ENCODE measurements at places on chromosomes 3 and 15. TPM values are rescaled to one million over a fixed set of nuclear protein-coding genes. Genes with fewer than 3 reads are reported as not detected.

DNA sequence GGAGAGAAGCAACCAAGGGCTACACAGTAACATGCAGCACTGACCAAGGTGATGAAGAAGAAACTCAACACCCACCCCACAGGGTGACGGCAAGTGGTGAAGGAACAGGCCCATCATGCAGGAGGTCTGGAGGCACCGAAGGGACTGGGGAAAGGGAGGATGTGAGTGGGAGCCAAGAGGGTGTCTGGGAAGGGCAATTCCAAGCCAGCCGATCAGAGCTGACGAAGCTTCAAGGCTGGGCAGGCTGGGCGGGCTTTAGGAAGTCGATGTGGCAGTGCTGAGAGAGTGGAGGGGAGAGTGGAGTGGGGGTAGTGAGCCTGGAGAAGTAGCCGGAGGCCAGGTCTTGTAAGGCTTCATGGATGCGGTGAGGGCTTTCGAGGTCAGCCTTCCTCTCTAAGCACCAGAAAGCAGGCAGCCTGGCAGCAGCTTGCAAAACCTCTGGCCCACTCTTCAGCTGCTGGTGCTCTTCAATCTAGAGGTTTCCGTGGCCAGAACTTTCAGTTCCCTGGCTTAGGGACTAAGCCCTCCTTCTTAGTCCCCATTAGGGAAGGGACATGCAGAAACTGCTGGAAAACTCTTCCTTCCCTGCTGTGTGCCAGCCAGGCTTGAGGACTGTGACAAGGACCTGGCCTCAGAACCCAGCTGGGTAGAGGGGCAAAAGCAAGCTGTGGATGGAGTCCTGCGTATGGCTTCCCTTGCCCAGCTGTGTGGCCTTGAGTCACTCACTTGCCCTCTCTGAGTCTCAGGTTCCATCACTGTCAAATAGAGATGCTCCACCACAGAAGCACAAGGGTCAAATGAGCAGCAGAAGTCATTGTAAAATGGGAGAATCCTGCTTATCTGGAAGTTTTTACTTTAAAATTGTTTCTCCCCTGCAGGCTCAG, 72.1 kb downstream of the TLE3 start:
- DNase-seq, result no peak
- no peaks in the 10 kb centered on the region for H3K36me3 ChIP-seq
- peaks cover 53% of the 10 kb centered on the region for H3K27me3 ChIP-seq
- no peak overlapping the region for H3K4me3 ChIP-seq

DNA sequence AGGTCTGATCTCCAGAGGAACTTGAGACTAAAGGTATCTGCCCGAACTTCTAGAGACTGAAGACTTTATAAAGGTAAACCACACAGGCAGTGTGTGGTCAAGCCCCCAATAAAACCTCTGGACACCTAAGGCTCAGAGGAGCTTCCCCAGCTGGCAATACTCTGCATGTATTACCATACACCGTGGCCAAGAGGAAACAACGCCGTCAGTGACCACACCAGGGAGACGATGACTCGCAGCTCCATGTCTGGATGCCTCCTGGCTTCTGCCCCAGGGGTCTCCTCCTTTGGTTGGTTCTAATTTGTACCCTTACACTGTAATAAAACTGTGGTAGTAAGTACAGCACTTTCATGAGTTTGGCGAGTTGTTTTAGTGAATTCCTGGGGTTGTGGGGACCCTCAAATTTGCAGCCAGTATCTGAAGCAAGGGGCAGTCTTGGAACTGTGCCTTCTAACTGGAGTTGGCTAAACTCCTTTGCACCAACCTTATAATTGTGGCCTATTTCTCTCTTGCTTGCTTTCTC, 32.1 kb upstream of the BCL2L10 start:
- peaks cover 11% of the 10 kb centered on the region for H3K4me1 ChIP-seq
- peak; percentile 55 for DNase-seq
- no peaks in the 10 kb centered on the region for H3K27me3 ChIP-seq
- H3K27ac ChIP-seq, result no peak overlapping the region

- H3K36me3 ChIP-seq, result no peaks in the 10 kb centered on the region
- H3K27me3 ChIP-seq, result no peaks in the 10 kb centered on the region
- no peak for DNase-seq
- H3K27ac ChIP-seq, result no peak overlapping the region
- H3K4me3 ChIP-seq, result no peak overlapping the region
- H3K4me1 ChIP-seq, result no peaks in the 10 kb centered on the region
Measured at GRCh38 chr3:24951180-24951579, 456.5 kb upstream of the THRB start.

PAK6 gene
- not detected for total RNA-seq

SLC9A9 gene
- total RNA-seq, result 2.3 TPM

NPRL2 gene
- 38.7 TPM for total RNA-seq

Measured in IMR-90 (cell line).